ENCODE measurements at places on chromosomes 1 and 21.

- DNase-seq: no peak
Measured at GRCh38 chr1:204348242-204348641, 11.5 kb downstream of the PLEKHA6 start.

DNA sequence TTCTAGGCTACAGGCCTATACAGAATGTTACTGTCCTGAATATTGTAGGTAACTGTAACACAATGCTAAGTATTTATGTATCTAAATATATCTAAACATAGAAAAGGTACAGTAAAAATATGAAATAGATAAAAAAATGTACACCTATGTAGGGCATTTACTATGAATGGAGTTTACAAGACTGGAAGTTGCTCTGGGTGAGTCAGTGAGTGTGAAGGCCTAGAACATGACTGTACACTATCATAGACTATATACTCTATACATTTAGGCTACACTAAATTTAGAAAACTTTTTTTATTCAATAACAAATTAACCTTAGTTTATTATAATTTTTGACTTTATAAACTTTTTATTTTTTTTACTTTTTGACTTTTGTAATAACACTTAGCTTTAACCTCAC, 136.9 kb downstream of the DUSP10 start:
- no peak for DNase-seq

- DNase-seq: no peak
Measured at GRCh38 chr1:56461158-56462127, 117.9 kb downstream of the PLPP3 start.

GRCh38 chr21:32096411-32096810, 182.4 kb downstream of the MIS18A start:
- no peak for DNase-seq

GRCh38 chr1:227577500-227577899, 14.1 kb downstream of the ZNF678 start:
- DNase-seq: no peak

DNA sequence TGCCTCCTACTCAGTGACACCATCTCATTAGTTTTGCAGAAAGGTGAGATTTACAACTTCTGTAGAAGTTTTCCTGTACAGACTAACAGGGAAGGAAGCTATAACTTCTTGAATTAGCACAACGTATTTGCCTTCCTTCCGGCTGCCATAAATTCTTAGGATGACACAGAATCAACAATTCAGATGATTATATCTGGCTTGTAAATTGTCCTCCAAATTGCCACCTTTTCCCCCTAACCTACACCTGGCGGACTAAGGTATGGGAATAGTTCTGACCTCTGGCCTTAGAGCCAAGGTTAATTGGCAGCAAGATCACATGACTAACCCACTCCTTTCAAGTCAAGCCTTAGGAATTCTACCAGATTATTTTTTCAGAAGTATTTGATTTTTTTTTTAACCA, 284.3 kb downstream of the LMO4 start:
- DNase-seq: no peak

DNA sequence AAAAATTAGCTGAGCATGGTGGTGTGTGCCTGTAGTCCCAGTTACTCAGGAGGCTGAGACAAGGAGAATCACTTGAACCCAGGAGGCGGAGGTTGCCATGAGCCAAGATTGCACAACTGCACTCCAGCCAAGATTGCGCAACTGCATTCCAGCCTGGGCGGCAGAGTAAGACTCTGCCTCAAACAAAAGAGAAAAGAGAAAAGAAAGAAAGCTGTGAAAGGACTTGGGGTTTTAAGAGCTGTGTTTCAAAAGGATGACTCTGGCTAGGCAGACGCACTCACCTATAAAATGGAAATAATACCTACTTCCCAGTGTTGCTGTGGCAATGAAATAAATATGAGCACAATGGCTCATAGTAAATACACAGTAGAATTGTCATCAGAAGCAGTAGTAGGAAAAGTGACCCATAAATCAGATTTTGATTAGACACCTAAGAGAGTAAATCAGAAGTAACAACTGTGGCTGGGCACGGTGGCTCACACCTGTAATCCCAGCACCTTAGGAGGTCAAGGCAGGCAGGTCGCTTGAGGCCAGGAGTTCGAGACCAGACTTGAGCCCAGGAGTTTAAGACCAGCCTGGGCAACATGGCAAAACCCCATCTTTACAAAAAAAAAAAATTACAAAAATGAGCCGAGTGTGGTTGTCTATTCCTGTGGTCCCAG, 45.9 kb upstream of the PUM1 start:
- no peak for DNase-seq

DNA sequence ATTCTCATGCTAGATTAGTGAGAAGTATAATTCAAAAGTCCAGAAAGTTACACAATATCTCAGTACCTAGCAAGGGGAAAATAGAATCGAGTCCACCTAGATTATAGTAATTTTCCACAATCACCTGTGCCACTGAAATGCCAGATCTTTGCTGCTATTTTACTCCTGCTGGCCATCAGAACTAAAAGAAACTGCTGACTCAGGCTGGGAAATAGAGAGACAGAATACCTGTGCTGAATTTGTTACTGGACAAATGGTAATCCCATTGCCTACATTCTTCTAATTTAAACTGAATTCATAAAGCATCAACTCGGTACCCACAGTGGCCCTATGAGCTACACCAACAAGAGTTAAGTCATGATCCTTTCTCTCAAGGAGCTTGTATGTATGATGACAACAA, 55.0 kb downstream of the USH2A start:
- no peak for DNase-seq

DNA sequence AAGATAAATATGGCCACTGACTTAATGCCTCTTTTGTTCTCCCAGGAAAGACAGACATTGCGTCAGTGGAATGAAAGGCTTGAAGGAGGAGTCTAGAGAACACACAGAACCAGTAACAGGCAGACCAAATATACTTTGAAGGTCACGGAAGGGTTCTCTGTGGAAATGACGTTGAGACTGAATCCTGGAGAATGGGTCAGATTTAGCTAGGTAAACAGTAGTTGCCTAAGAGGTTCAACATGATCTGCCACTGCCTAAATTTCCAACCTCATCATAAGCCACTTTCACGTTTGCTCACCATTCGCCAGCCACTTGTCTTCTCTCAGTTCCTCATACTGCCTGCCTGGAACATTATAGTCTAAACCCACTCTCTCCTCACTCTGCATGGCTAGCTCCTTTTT, 20.5 kb downstream of the PLA2G4A start:
- no peak for DNase-seq

- no peak for DNase-seq
Measured at GRCh38 chr1:34779962-34780361, 1.1 kb upstream of the GJB3 start.

DNA sequence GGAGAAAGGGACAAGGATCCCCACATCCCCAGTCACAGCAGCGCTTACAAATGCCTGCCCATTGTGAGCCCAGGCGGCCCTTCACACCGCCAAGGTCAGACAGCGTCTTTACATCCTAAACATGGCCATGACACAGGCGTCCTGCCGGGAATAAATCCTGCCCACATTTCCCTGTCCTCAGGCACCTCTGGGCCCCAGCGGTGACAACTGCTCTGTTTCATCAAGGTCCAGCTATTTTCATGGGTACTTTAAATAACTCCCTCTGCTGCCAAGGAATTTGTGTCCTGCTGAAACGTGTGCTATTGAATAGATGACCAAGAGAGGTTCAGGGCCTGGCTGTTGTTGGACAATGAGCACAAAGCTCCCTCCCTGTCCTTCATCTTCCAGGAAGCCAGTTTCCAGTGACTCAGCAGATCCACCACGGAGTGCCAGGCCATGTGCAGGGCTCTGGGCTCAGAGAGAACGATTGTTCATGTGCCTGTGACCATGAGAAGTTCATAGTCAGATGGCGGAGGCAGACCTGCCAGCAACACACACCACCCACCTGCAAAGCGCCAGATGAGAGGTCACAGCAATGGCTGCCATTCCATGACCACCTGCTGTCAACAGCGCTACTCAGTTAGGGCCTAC, 195.8 kb downstream of the MATN1 start:
- DNase-seq: no peak

DNA sequence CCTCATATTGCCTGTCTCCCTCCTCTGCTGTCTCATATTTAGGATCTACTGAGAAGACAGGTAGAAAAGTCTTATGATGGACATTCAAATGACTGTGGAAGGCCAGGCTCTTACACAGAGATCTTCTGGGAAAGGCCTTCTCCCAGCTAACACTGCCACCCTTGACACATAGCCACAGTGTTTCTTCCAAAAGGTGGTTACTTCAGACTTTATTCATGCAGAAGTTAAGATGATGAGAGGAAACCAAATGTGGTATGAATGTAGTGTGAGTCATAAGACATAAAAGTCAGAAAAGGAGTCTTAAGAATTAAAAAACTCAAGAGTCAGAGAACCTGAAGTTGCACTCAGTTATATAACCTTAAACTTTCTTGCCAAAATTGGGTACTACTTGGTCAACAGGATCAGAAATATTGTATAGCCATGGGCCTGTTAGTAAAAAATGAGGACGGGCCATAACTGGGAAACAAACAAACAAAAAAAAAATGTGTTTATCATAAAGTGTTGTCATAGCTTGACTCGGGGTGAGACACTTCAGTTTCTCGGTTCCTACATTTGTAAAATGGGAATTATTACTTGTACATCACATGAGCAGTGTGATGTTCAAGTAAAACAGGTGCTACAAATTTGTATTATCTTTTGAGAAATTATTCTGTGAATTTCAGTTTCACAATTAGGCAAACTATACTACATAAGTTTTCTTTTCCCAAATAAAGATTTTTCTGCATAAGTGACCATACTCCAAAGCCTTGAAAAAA, 1.2 kb upstream of the DENND1B start:
- DNase-seq: no peak

DNA sequence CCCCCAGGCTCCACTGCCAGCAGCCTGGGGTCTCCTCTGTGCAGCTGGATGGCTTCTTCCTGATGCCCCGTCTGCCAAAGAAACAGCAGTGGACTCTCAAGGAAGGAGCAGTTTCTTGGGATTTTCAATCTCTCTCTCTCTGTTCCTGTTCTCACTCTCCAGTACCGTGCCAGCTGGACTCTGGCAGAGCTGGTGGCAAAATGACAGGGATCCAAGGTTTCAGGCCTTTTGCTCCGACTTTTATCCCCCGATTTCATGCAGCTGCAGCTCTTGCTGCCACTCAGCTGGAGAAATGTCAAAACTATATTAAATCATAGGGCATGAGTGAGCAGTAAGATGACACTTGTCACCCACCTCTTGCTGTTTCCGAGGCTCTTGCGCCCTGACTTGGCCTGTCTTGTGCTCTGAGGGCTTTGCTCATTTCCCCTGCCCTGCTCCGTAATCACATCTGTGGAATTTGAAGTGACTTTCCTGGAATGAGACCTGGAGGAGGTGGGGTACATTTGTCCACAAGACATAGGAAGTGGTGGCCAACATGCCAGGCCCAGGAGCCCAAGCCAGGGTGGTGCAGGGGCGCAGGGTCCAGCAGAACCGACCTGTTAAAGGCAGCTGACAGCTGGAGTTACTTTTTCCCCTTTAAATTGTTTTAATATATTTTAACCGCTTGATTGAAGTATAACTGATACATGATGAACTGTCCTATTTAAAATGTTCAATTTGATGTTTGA, 576.2 kb downstream of the PTPRU start:
- DNase-seq: no peak

DNA sequence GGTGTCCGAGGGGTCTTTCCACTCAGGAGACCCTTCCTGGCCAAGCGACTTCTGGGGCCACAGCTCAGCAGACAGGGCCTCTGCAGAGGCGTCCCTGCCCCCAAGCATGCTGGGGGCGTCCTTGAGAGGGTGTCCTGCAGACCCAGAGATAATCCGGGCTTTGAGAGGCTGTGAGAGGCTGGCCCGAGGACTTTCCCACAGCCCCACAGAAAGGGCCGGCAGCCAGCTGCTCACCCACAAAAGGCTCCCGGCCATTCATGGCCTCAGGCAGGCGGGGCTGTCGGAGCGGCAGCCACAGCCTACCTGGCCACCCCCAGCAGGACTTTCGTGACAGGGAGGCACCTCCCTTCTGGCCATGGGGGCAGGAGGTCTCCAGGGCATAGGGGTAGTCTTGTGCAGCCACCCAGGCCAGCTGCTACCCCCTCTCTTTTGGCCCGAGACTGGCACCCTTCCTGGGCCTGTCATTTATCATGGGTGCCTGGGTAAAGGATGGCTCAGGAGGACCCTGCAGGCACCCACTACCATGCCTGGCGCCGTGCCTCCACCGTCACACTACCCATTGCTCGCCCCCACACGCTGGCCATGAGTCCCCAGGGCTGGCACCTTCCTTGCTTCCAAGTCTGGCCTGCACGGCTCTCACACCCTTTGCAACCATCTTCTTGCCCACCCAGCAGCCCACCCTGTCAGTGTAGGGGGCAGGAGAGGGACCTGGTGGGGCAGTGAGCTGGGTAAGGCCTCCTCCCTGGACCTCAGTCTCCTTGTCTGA, 11.1 kb upstream of the TNFRSF14 start:
- no peak for DNase-seq

DNA sequence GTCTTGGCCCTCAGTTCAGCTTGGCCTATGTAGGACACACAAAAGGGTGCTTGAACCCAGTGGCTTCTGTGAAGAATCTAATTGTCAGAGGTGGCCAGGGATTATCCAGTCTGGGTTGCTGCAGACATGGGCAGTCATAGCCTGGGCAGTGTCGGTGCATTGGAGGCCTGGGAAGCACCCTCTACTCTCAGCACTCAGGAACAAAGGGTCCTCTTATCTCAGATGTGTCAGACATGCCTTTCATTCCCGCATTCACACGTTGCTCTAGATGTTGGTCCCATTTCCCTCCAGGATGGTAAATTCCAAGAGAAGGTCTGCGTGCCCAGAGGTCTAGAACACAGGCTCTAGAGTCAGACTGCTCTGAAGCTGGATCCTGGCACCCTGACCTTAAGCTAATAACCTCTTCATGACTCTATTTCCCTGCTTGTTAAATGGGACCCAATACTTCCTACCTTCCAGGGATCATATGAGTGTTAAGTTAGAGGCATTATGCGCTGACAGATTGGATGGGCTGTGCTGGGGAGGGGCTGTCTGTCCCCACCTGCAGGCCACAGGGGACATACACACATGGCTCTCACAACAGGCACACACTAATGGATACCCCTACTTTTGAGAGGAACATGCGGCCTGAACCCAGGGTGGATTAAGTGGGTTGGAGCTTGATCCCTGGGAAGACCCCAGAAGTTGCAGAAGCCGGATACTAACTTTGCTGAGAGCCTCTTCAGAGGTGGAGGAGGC, 16.5 kb upstream of the EDN2 start:
- no peak for DNase-seq

- DNase-seq: no peak
Measured at GRCh38 chr21:44933199-44933917, 6.5 kb upstream of the SLX9 start.

- DNase-seq: no peak
Measured at GRCh38 chr1:53888681-53889080, 916 bp downstream of the YIPF1 start.

DNA sequence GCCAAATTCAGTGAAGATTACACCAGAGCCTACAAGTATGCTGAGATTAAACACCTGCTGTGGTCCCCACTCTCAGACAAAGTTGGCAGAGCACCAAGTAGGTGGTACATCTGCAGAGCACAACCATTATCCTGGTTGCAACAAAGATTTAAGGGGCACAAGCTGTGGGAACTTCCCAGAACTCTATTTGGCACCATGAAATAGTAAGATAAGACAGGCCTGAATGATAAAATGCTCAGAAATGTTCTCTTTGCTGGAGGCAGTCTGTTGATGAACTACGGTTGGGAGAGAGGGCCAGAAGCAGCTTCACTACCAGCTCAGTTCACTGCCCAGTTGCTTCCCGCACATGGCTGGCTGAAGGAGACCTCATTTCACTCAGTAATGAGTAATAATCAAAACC, 19.9 kb downstream of the RPL5 start:
- DNase-seq: no peak

All from activated gamma-delta T cell treated with Interleukin-2 at 50 U/mL for 16 hours (primary cell).